ENCODE measurements at places on chromosomes 6 and 20.

- DNase-seq = no peak
Observed at GRCh38 chr6:48893048-48893447, 570.0 kb downstream of the MMUT start.

DNA sequence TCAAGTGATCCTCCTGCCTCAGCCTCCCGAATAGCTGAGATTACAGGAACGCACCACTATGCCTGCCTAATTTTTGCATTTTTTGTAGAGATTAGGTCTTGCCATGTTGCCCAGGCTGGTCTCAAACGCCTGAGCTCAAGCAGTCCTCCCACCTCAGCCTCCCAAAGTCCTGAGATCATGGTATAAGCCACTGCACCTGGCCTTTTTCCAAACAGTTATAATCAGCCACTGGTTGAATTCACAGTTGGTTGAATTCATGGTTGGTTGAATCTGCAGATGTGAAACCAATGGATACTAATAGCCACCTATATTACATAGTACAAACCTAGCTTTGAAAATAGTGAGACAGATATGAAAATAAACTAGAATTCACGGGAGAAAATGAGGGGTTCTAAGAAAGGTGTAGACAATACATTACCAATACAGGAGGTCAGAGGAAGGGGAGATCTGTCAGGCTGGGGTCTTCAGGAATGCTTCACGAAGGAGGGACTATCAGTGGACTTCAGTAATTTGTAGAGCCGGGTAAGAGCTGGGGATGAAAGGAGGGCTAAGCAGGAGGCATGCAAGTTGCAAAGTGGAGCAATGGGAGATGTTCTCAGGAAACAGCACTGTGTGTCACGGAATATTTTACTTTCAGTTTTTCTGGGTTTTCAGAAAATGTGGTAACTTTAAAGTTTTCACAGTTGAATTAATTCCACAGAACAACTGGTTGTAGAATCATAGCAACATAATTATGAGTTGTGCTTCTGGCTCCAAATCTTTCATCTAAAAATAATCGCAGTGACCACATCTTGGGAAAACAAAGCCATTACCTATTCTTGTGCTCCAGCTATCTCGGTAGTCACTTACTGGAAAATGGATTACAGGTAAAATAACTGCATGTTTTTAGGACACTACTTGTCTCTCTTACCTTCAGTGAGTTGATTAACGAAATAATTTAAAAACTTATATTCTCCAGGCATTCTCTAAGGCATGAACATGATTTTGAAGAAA is 12.9 kb upstream of the CEP85L start:
- DNase-seq = no peak

DNA sequence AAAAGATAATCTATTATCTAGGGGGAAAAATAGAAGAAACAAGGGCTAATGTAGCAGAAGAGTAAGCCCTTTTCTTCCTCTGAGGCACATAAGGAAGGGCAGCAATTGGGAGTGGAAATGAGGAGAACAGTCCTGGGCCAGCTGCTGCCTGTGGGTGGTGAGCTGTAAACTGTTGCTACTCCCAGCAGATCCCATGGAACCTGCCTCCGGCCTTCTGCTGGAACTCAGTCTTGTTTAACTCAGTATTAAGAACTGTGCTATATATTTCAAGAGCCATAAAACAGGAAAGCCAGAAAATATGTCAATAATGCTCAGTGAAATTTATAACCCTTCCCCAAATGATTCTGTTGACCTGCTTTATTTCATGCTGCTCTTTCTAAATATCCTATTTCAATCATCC is 464.2 kb downstream of the COL12A1 start:
- no peak for DNase-seq

GRCh38 chr6:43254138-43254817 is 11.0 kb downstream of the TTBK1 start:
- no peak for DNase-seq

DNA sequence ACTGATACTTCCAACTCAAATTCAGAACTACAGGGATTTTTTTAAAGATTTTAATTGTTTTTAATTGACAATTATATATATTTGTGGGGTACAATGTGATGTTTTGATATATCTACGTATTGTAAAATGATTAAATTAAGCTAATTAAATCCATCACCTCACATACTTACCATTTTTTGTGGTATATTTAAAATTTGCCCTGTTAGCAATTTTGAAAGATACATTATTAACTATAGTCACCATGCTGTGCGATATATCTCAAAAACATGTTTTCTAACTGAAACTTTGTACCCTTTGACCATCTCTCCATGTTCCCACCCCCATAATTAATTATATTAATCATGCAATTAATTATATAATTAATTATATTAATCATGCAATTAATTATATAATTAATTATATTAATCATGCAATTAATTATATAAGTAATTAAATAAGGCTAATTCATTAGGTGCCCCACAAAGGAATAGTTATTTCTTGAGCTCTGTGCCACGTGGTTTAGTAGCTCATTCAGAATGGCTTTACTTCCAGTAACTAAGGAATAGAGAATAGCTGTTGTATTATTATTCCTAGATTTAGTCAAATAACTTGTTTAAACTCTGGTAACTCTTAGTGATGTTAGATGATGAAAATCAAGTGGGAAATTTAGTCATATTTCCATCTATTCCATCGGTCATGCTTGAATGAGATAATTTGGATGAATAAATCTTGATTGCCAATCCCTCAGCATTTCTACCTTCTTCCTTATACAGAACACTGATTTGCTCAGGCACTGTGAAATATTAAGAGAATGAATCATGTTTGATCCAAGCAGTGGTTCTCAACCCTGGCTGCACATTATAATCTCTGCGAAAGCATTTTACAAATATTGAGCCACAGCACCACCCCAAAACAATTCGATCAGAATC is 25.1 kb downstream of the LOC128125822 start:
- DNase-seq = no peak

- no peak for DNase-seq
Observed at GRCh38 chr20:58072695-58073671, 155.5 kb downstream of the ANKRD60 start.

All from H9 (cell line).